HepG2 (cell line): ENCODE measurements at places on chromosomes 7 and 10. TPM values are rescaled to one million over a fixed set of nuclear protein-coding genes. Genes with fewer than 3 reads are reported as not detected.

GBX1 gene
- not detected in 2 replicates for total RNA-seq

GRCh38 chr10:77587416-77587790 is 50.2 kb downstream of the KCNMA1 start:
- DNase-seq, result no peak

SUFU gene
- total RNA-seq, result 2.9 and 4.0 TPM in 2 replicates

DNA sequence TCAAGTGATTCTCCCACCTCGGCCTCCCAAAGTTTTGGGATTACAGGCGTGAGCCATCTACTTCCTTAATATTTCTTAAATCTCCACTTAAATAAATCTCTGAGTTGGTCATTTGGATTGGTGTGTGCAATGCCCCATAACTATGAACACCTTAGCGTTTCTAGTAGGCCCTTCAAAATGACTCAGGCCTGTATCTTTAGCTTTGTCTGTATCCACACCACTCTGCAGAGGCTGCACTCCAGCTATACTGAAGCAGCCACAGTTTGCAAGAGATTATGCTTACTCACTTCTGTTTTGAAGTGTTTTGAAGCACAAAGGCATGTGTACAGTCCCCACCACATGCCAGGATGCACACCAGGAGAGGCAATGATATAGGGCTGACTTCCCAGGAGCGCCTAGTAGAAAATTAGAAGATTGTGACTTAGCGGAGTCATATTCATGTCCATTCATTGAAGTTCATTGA is 2.4 kb upstream of the ST7 start:
- no peak for DNase-seq

NOBOX gene
- total RNA-seq, result not detected in 2 replicates

LIPJ gene
- total RNA-seq, result not detected in 2 replicates

GRCh38 chr7:148521271-148521670 is 69.3 kb upstream of the C7orf33 start:
- DNase-seq, result no peak

DNA sequence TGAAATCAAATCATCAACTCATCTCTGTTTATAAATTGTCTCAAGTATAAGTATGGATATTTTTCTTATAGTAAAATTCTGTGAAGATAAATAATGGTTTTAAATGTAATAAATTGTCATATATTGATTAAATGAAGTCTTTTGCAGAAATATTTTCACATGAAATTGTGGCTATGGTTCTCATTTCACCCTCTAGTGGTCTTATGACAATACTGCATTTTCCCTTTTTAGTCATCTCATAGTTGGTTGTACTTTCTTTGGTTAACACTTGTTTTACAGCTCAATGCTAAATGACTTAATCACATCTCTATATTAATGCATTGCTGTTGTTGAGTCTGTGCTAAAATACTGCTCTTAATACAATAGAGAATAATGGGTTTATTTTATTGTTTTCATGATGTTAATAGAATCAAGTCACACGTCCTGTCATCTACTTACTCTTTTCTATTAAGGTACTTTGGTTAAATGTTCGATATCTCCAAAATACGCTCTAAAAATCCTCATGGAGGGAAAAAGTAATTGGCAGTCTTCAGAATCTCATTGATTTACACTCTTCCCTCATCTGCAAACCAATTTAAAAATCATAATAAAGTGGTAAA is 38.0 kb upstream of the CACNA2D1 start:
- peak; percentile 2 for DNase-seq

OLAH gene
- total RNA-seq, result not detected in 2 replicates

SP8 gene
- not detected in 2 replicates for total RNA-seq
